NCI-H187 (cell line): ENCODE measurements at places on chromosomes 2 and 18.

- DNase-seq = no peak
Measured at GRCh38 chr2:219157396-219157795, 3.2 kb downstream of the NHEJ1 start.

GRCh38 chr2:216880509-216881184 is 20.8 kb upstream of the TNP1 start:
- DNase-seq = no peak

DNA sequence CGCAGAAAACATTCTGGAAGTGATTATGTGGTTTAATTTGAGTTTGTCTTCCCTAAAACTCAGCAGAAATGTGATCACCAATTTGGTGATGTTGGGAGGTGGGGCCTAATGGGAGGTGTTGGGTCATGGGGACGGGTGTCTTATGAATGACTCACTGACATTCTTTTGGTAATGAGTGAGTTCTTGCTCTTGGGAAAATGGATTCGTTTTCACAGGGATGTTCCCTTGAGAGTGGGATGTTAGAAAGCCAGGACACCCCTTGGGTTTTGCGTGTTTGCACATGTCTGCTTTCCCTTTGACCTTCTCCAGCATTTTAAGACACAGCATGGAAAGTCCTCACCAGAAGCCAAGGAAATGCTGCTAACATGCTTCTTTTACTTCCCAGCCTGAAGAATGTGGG is 321.5 kb upstream of the NT5C1B start:
- DNase-seq = no peak

DNA sequence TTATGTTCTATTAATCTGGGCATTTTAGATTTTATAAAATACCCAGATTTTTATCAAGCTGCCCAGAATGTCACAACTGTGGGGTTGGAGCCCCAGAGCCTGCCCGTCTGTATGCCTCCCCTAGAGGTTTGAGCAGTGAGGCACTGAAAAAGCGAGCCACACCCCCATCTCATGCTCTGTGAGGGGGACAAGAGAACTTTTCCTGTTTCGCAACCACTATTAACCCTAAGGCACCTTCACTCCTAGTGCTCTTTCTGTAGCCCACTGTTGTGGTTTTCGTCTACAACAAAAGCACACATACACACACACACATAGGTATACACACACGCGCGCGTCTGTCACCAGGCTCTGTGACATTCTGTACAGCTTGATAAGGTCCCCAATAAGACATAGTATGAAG is 38.0 kb downstream of the DCDC2C start:
- DNase-seq = no peak

DNA sequence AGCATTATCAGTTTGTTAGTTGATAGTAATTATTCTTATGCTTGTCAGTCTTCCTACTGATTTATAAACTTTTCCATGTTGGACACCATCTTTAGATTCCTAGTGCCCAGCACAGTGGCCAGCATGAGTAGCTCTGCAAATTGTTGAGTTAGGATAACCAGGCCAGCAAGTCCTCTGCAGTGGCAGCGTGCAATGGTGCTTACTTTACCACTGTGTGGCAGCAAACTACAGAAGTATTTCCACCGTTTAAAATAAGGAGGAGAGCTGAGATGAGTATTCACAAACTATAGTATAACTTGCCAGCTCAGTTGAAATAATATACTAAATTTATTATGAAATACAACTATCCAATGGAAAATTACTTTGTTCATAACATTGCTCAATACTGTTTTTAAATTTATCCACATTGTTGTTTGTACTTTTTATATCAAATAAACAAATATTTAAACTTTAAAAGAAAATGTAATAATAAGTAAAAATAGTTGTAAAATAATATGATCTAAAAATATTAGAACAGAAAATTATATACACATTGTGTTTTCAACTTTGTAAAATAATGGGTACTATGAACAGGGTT is 9.3 kb upstream of the THADA start:
- no peak for DNase-seq

DNA sequence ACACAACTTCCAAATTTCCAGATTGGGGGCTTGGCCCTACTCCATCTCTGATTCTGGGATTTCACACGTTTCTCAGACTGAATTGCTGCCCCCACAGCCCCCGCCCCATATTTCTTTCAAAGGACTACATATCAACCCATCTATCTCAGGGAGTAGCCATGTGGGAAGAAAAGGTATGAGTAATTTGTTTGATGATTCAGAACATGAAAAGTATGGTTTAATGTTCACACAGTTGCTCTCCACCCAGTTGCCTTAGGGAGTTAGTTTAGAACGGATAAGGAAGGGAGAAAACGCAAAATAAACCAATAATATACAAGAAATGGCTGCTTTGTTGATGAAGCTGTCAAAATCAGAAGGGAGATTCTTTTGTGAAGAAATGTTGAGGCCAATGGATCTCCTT is 145.1 kb downstream of the PIEZO2 start:
- no peak for DNase-seq
